ENCODE measurements at places on chromosomes 16 and 17.

GRCh38 chr16:20612551-20613480 is 36.6 kb upstream of the ACSM2B start:
- no peak for DNase-seq

GRCh38 chr16:50281391-50282009 is 15.1 kb downstream of the ADCY7 start:
- no peak for DNase-seq

DNA sequence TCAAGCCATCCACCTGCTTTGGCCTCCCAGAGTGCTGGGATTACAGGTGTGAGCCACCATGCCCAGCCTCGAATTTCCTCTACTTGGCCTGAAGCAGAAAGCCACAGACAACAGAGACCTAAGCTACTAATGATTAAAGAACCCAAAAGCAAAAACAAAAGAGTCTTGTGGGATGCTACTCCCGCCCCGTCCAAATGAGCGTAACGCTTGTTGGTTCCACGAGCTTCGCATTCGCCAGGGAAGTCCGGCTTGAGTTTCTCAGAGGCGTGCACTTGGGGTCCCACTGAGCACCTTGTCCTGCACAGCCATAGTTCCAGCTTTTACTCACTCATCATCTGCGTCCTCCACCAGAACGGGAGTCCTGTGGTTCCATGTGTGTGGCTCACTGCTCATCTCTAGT is 16.0 kb downstream of the CEP295NL start:
- no peak for DNase-seq

DNA sequence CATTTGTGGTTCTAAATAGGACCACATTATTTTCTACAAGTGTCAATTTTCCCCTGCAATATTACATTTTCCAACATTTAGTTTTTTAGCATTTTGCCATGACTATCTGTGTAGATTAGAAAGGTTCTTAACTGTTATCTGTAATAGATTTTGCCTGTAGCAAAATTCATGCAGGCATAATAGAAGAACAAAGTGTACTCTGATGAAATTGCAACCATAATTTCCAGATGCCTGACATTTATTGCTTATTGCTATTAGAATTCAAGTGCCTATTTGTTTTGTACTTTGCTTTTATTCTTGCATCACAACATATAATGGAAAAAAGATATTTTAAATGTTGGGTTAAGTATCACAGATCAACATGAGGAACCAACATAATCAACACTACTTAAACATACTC is 337.7 kb downstream of the TOX3 start:
- no peak for DNase-seq

GRCh38 chr17:58398574-58399266 is 18.6 kb downstream of the RNF43 start:
- no peak for DNase-seq

DNA sequence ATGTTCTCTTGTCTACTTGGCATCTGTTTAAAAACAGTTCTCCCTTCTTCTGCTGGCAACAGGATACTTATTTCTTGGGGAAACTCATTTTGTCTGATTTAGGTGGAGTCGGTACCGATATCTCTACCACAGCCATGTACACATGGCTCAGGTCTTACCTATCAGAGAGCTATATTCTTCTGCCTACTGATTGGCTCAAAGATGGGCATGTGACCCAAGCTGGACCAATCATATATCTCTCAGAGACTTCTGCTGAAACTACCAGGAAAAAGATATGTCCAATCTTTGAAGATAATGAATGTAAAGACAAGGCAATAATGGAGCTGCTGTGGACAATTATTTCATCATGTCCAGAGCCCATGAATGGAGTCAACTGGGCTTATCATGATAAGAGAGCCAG is 21.6 kb upstream of the SHISA9 start:
- DNase-seq = no peak

DNA sequence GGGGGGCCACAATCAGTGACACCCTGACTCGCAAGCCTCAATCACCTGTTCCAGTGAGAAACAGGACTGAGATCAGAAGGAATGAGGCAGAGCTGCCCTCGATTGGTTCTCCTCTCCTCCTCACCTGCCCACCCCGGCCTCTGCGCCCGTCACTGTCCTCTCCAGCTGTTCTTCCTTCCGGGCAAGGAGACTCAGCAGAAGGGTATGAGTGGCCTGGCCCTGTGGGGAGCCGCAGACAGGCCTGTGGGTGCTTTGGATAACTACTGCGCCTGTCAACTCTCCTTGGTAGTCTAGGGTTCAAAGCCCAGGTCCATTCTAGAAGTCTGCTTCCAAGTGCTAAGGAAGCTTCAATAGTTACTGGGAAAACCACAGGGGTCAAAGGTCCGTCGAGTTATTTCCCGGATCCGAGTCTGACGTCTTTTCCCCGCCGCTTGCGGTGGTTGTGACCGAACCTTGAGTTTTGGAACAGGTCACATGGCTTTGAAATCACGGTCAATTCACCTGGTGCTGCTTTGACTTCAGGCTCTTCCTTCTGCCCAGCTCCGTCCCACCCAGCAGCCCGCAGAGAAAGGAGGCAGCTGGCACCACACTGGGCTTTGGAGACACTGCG is 8.3 kb downstream of the CARD14 start:
- DNase-seq = no peak

GRCh38 chr16:2042171-2042985 is 5.3 kb downstream of the NTHL1 start:
- no peak for DNase-seq

- DNase-seq = no peak
These were observed 69.8 kb upstream of the METRNL start for GRCh38 chr17:83009414-83010205.

DNA sequence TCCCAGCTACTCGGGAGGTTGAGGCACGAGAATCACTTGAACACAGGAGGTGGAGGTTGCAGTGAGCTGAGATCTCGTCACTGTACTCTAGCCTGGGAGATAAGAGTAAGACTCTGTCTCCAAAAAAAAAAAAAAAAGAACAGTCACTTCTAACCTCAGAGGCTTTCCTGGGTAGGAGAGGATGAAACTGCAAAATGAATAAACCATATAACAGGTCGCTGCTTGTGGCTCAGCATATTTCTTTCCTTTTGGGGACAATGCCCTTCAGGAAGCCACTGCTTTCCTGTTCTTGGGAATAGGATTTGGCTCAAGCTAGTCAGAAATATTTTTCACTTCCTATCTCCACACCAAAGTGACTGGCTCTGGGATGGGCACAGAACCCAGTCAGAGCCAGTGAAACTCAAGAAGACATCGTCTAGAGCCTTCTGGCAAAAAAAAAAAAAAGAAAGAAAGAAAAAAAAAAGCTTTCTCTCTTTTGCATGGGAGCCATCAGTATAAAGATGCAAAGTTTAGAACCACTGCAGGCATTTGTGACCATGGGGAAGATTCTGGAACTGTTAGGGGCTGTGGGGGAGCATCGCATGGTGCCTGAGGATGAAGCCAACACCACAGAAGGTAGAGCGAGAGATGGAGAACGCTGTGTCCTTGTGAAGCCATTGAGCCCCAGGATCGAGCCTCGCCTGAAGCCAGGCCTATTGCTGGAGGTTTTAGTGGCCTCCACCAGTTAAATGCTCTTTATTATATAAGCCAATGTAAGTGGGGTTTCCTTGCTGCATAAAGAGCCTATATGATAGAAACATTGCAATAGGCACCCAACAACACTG is 71.8 kb upstream of the MRTFB start:
- DNase-seq = no peak

DNA sequence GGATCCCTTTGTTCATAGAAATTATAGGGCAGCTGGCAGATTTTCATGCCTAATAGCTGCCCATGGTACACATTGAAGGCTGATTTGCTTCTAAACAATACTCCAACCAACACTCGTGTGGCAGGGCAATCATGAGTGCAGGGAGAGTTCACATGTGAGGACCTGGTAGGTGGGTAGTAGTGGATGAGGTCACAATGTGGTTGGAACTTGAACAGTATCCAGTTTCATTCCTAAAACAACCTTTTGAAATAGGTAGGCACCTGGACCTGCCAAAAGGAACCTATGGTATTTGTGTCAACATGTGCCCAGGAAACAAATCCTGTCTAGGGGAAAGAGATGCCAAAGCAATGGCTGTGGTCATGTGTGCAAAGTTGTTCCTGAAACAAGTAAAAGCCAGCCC is 32.8 kb downstream of the CCL4 start:
- DNase-seq = no peak

- no peak for DNase-seq
These were observed 24.0 kb downstream of the SPNS2 start for GRCh38 chr17:4522661-4523060.

DNA sequence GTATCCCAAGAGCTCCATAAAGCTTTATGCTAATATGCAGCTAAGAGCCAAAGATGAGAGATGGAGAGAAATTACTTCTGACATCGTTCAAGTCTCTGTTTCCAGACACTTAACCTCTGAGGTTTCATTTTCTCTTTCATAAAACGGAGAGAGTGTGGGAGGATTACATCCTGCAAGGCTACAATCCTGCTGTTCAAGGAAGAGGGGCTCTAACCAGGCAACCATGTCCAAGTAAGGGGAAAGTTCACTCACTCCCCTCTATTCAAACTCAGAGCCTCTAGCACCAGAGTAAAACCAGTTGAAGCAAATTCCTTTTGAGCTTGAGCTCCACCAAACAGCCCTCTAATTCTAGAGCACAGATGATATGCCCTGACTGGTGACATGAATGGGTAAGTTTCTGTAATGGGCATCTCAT is 397.4 kb downstream of the NPIPA8 start:
- no peak for DNase-seq

DNA sequence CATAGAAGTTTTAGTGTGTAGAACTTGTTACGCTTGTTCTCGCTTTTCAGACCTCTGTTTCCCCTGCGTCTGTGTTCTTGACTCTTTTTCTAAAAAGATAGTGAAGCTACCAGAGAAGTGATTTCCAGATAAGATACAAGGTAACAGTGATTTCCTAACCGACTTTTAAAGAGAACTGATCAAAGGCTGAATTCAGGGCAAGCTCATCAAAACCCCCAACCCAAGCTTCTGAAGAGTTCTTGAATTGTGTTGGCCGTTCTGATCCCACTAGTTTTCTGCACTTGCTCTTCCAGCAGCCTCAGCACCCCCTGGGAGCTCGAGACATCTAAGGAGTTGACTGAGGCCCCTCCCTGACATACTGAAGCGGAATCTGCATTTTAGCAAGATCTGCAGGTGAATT is 12.7 kb upstream of the NSMCE1 start:
- no peak for DNase-seq

- DNase-seq = peak; percentile 55
These were observed 5.0 kb downstream of the LITAF start for GRCh38 chr16:11581678-11582077.

- DNase-seq = no peak
These were observed 28.0 kb downstream of the AP1G1 start for GRCh38 chr16:71780521-71781089.

GRCh38 chr16:54953461-54953860 is 22.8 kb downstream of the IRX5 start:
- no peak for DNase-seq

- no peak for DNase-seq
These were observed 590 bp upstream of the CD79B start for GRCh38 chr17:63932721-63933120.

DNA sequence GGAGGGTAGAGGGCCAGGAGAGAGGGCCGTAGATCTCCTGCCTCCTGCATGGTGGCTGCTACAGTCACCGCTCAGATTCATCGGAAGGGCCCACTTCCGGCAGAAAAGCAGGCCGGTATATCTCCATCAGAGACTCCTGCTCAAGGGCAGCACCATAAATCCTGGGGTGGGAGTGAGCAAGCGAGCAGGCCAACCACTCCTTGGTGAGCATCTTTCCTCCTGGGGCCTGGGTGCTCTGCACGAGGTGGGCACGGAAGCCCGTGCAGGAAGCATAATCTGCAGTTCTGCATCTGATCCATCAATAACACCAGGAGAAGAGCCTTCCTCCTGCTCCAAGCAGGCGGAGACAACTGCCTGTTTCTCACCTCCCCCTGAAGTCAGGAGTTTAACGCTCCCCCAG is 57.4 kb upstream of the TMEM132E start:
- DNase-seq = no peak

- no peak for DNase-seq
These were observed 13.1 kb downstream of the CCR7 start for GRCh38 chr17:40551879-40552768.

- DNase-seq = no peak
These were observed 136.6 kb upstream of the RPH3AL start for GRCh38 chr17:488993-489757.

- no peak for DNase-seq
These were observed 69.3 kb downstream of the FTO start for GRCh38 chr16:53773150-53773846.

DNA sequence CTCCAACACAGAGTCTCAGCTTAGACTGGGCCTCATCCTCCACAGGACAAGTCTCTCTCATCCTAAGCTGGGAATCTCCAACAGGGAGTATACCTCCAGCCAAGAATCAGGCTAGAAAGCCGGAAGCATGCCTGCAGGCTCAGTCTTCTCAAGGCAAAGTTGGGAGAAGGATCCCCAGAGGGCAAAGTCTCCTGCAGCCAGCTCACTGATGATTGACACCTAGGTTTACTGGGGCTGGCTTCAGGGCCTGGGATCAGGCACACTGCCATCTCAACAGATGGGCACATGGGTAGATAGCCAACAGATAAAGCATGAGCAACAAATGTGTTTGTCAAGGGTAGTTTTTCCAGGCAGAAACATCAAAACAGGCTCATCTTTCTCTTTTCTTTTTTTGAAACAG is 56.1 kb upstream of the TOX3 start:
- no peak for DNase-seq

GRCh38 chr17:9241774-9242496 is 220.6 kb downstream of the NTN1 start:
- no peak for DNase-seq

DNA sequence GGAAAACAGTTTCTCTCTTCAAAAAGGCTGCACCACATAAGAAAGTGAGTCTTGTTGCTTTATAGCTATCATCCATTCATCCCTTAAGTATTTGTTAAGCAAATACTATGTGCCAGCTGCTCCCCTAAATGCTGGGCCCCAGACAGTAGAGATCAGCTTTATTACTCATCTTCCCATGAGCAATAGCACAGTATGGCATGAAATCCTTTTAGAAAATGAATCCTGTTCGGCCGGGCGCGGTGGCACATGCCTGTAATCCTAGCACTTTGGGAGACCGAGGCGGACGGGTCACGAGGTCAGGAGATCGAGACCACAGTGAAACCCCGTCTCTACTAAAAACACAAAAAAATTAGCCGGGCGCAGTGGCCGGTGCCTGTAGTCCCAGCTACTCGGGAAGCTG is 99.5 kb downstream of the MYO1D start:
- DNase-seq = no peak

DNA sequence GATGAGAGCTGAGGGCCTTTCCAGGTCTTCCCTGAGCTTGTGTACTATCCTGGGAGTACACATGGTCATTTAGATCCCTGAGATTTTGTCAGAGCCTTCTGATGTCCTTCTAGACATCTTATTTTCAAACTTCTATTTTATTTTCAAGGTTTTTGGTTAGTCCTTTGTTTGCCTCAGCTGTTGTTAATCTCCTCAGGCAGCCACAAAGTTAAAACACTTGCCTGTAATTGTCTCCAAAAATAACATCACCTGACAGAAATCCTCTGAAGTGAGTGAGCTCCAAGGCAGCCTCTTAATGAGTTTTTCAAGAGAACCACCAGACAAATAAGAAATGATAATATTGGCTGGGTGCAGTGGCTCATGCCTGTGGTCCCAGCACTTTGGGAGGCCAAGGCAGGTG is 43.8 kb upstream of the CPHXL start:
- no peak for DNase-seq

- DNase-seq = no peak
These were observed 115.7 kb downstream of the RMI2 start for GRCh38 chr16:11460820-11461594.
